ENCODE measurements at places on chromosomes 16 and 17. TPM values are rescaled to one million over a fixed set of nuclear protein-coding genes. Genes with fewer than 3 reads are reported as not detected.

The TMEM132E gene
- total RNA-seq = not detected

The TBC1D26 gene
- not detected for total RNA-seq

The MYO15B gene
- total RNA-seq = 37.1 TPM

GRCh38 chr17:67369676-67370075, 3.3 kb upstream of the PSMD12 start:
- DNase-seq = no peak

All from Right ventricle myocardium superior (tissue), 1 donor.